Sigmoid colon (tissue), 7 donors: ENCODE measurements at places on chromosomes 16 and 17. TPM values are rescaled to one million over a fixed set of nuclear protein-coding genes. Genes with fewer than 3 reads are reported as not detected.

GRCh38 chr17:77459018-77459755, 318.4 kb downstream of the SEC14L1 start:
- H3K4me3 ChIP-seq: no peak overlapping the region
- H3K4me1 ChIP-seq: no peaks in the 10 kb centered on the region
- no peaks in the 10 kb centered on the region for H3K27me3 ChIP-seq
- H3K27ac ChIP-seq: peak overlapping the region; percentile 48
- DNase-seq: no peak

DNA sequence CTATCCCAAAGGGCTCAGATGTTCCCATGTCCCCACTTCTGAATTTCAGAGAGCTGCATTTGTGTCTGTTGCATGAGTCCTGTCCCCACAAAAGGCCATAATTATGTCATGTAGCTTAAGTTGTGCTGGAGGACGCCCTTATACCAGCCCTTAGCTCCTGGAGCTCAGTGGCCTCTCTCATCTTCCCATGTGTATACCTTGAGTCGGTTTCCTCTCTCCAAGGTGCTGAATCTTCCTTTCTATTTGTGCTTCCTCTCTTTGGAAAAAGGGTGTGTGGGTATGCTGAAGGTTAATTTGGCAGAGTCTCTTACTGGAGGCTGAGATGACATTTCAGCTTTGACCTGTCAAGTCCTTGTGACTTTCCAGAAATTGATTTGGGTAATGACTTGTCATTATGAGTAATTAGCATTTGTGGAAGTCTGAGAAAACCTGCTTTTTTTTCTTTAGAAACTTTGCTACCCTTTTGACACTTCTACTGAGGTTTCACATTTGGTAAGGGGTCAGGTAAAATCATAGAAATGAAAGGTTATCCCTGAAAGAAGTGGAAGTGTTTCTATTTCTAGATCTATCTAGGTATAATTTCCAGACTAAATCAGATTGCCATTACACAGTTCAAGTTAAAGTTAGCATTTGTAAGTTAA, 185.4 kb downstream of the ABCC12 start:
- no peaks in the 10 kb centered on the region for H3K4me1 ChIP-seq
- no peak overlapping the region for H3K4me3 ChIP-seq
- H3K27ac ChIP-seq: no peak overlapping the region
- H3K36me3 ChIP-seq: no peaks in the 10 kb centered on the region
- no peak for DNase-seq

PPL gene
- total RNA-seq: 42.9 TPM

DNA sequence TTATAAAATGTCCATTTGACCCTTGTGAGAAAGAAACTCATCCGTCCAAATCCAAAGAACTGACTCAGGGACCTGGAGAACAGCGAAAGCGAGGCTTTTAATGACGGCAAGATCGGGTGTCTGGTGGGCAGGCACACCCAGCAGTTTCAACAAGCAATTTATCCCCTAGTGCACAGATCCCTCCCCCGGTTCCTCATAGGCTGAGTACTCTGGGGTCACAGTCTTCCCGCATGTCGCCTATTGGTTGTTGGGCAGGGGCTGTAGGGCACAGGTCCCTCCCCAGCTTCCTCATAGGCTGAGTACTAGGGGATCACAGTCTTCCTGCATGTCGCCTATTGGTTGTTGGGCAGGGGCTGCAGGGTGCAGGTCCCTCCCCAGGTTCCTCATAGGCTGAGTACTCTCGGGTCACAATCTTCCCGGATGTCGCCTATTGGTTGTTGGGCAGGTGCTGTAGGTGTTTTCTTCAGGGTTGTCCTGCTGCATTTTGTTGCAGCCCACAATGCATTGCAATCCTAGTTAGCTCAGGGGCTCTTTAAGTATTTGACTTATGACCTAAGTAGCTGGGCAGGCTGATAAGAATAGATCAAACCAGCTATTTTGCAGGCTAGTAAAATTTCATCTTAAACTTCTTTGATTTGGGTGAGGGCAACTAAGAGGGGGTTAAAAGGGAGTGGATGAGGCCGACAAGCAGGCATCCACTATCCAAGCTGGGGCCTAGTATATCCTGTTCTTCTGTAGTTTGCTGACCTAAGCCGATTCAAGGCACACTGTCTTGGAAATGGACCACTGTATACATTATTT, 3.6 kb upstream of the UTS2R start:
- peaks cover 25% of the 10 kb centered on the region for H3K27me3 ChIP-seq
- no peak for DNase-seq
- no peak overlapping the region for H3K4me3 ChIP-seq
- H3K4me1 ChIP-seq: no peaks in the 10 kb centered on the region
- no peaks in the 10 kb centered on the region for H3K36me3 ChIP-seq

DNA sequence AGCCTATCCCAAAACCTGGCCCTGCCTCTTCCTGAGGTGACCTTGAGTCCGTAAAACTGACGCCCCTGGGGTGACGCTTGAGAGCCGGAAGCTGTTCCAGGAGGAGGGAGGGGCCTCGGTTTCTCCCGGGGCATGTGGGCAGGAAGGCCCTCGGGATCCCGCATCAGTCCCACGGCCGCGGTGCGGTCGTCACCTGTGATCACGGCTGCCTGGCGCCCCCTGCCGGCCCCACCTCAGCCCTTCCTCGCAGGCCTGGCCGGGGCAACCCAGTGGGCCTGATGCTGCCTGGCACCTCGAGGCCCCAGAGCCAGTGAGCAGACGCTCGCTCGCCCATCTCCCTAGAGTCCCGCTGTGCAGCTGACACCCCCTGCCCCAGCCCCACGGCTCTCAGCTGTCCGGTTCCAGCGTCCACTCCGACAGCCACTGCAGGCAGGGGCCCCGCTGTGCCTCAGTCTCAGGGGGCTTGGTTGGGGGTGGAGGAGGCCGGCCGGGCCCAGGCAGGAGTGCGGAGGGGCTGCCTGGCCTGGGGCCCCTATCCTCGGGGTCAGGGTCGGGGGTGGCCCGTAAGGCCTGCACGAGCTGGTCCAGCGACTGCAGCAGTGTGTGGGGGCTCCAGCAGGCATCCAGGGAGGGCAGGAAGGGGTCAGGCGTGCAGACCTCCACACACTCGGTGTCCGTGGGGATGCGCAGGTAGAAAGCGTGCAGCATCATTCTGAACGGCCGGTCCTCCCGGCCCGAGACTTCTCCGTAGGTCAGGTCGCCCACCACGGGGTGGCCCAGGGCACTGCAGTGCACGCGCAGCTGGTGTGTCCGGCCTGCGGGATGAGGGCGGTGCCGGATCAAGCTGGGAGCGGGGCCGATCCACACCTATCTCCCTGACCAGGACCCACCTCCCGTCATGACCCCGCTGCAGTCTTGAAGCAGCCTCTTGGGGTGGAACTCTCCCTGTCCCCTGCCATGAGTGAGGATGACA, 2.3 kb downstream of the RPUSD1 start:
- DNase-seq: peak; percentile 81
- H3K4me3 ChIP-seq: no peak overlapping the region
- peaks cover 13% of the 10 kb centered on the region for H3K36me3 ChIP-seq
- H3K27ac ChIP-seq: no peak overlapping the region
- H3K27me3 ChIP-seq: peaks cover 24% of the 10 kb centered on the region
- peaks cover 26% of the 10 kb centered on the region for H3K4me1 ChIP-seq

- H3K4me1 ChIP-seq: no peaks in the 10 kb centered on the region
- no peaks in the 10 kb centered on the region for H3K27me3 ChIP-seq
- DNase-seq: no peak
- no peaks in the 10 kb centered on the region for H3K36me3 ChIP-seq
Observed at GRCh38 chr17:61133853-61134252, 265.8 kb upstream of the TBX2 start.

DNA sequence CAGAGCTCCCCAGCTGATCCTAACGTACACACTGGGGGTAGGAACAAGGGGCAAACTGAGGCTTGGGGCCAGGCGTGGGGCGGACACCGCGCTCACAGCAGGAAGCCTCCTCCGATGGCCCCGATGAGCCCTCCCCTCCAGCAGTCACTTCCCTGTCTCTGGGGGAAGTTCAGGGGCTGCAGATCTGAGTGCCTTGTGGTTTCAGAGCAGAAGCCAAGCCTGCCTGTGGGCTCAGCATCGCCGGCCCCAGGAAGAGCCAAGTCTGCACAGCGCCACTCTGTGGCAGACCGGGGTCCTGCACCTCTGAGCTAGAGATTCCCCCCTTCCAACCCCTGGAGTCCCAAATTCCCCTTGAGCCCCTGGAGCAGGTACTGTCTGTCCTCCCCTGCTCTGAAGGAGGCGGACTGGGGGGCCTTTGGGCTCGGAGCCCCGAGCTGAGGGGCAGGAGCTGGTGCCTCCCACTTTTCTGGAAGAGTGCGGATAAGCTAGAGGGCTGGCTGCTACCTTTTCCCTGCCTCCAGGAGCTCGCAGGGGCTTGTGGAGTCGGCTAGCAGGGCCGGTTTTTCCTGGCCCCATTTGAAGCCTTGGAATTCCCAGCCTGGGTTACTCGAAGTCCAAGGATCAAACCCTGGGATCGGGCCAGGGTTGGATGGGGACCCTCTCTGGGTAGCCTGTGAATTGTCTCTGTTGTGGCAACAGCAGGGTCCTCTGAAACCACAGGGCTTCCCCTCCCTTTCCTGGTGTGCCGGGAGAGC, 2.9 kb downstream of the GSE1 start:
- H3K36me3 ChIP-seq: no peaks in the 10 kb centered on the region
- H3K4me3 ChIP-seq: no peak overlapping the region
- peaks cover 59% of the 10 kb centered on the region for H3K4me1 ChIP-seq
- DNase-seq: peak; percentile 91
- H3K27me3 ChIP-seq: no peaks in the 10 kb centered on the region

DNA sequence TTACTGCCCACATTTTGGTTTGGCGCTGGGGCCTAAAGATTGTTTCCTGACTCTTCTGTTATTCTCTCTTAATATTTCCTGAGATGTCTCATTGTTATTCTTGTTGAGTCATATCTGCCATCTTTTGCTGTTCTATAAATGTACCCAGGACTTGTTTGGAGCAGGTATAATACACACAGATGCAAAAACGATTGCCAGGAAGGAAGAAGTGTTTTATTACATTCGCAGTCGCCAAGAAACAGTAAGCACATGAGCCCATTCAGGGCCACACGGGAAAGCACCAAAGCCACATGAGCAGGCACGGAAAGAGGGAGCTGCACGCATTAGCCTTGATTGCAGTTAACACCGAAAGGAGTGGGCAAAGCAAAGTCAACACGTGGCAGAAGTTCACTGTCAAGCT, 70.2 kb downstream of the ARHGAP44 start:
- H3K27ac ChIP-seq: no peak overlapping the region
- H3K27me3 ChIP-seq: no peaks in the 10 kb centered on the region
- H3K36me3 ChIP-seq: no peaks in the 10 kb centered on the region
- no peak overlapping the region for H3K4me3 ChIP-seq
- DNase-seq: no peak

FUS gene
- 59.8 TPM for total RNA-seq

DNA sequence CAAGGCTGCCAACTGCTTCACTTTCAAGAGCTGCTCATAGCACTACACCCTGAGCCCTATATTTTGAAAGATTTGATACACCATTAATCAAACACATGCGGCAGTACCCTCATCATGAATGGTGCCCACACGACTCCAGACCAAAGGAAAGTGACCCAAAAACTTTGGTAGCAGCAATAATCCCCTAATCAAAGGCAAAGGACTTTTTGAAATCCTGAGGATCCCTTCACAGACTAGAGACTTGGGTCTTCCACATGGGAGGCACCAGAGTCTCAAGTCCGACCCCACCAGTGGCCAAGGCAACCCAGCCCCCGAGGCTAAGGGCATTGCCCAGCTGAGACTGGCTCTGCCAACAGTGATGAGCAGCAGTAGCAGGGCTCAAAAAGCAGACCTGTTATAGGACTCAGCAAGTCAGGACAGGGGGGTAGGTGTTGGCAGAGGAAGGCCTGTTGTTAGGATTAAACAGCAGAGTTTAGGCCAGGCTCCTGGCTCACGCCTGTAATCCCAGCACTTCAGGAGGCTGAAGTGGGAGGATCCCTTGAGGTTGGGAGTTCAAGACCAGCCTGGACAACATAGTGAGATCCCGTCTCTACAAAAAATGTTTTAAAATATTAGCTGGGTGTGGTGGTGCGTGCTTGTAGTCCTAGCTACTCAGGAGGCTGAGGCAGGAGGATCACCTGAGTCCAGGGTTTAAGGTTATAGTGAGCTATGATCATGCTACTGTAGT, 3.2 kb downstream of the TRIM25 start:
- no peaks in the 10 kb centered on the region for H3K27me3 ChIP-seq
- H3K4me3 ChIP-seq: no peak overlapping the region
- peak overlapping the region; percentile 91 for H3K27ac ChIP-seq

TBC1D26 gene
- total RNA-seq: not detected

DNA sequence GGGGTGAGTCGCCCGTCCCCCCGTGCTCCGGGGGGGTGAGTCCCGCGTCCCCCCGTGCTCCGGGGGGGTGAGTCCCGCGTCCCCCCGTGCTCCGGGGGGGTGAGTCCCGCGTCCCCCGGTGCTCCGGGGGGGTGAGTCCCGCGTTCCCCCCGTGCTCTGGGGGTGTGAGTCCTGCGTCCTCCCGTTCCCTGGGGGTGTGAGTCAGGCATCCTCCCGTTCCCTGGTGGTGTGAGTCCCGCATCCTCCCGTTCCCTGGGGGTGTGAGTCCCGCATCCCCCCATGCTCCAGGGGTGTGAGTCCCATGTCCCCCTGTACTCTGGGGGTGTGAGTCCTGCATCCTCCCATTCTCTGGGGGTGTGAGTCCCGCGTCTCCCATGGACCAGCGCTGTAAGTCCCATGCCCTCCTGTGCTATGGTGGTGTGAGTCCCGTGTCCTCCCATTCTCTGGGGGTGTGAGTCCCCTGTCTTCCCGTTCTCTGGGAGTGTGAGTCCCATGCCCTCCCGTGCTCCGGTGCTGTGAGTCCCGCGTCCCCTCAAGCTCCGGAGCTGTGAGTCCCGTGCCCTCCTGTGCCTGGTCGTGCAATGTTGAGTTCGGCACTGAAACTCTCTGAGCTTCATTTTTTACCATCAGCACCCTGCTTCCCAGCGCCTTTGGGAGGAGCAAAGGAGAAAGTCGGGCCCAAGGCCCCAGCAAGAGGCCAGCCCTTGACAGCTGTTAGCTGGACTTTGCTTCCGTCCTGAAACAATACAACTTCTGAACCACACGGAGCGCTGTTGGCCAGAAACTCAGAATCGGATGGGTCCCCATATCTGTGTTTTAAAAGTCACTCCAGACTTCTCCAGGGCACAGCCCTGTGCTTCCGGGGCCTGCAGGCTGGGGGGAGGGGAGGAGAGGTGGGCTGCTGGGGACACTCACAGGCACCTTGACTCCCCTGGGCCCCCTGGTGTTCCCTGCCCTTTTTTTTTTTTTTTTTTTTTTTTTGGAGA, 11.5 kb upstream of the ZC3H18 start:
- no peak overlapping the region for H3K27ac ChIP-seq
- DNase-seq: peak; percentile 89
- H3K27me3 ChIP-seq: no peaks in the 10 kb centered on the region
- no peak overlapping the region for H3K4me3 ChIP-seq
- H3K36me3 ChIP-seq: no peaks in the 10 kb centered on the region

- no peaks in the 10 kb centered on the region for H3K4me1 ChIP-seq
- no peaks in the 10 kb centered on the region for H3K36me3 ChIP-seq
- DNase-seq: no peak
Observed at GRCh38 chr17:40963838-40964237, 2.9 kb downstream of the KRT39 start.

IL34 gene
- 5.4 TPM for total RNA-seq

- H3K4me3 ChIP-seq: no peak overlapping the region
- no peaks in the 10 kb centered on the region for H3K27me3 ChIP-seq
- peaks cover 18% of the 10 kb centered on the region for H3K4me1 ChIP-seq
- DNase-seq: no peak
- no peaks in the 10 kb centered on the region for H3K36me3 ChIP-seq
Observed at GRCh38 chr17:82884970-82885353, 45.1 kb upstream of the ZNF750 start.

- DNase-seq: no peak
- H3K4me3 ChIP-seq: peak overlapping the region; percentile 79
- H3K27me3 ChIP-seq: no peaks in the 10 kb centered on the region
Observed at GRCh38 chr17:69325518-69326376, 1.2 kb downstream of the ABCA5 start.
